Cerebellar nuclear complex (tissue), 1 donor: ENCODE measurements at places on chromosomes 3 and 15.

DNA sequence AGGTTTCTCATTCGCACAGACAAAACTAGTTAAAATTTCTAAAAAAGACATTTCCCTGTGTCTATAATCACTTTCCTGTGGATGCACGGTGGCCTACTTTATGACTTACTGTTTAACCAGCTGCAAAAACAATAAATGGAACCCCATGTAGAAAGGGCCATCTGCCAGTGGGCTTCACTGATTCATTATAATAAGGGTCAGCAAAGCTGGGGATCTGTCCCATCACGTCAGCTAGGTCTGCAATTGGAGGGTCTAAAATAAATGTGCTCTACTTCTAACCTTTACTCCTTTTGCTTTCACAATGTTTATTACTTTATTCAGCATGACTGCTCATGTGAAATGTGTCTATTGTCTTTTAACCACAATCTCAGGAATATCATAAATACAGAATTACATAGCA is 43.1 kb upstream of the NMD3 start:
- no peak for DNase-seq

DNA sequence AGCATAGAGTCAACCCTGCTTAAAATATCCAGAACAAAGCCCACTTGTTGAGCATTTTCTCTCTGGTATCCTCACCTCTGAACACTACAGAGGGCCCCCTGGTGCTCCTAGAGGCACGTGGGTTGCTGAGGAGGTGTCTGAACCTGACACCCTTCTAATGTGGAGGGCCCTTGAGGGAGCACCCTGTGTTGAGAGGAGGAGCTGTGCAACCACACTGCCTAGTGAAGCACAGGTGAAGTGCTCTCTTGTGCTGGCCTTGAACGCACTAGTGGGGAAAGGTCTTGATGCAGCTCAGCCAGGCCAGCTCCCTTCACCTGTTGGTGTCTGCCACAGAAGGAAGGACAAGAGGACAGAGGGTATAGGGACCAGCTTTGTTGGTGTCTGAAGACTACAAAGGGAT is 51.9 kb downstream of the CCK start:
- DNase-seq, result no peak

GRCh38 chr3:190042558-190042957 is 78.1 kb downstream of the P3H2 start:
- no peak for DNase-seq

GRCh38 chr3:124765197-124765840 is 35.1 kb downstream of the UMPS start:
- no peak for DNase-seq

DNA sequence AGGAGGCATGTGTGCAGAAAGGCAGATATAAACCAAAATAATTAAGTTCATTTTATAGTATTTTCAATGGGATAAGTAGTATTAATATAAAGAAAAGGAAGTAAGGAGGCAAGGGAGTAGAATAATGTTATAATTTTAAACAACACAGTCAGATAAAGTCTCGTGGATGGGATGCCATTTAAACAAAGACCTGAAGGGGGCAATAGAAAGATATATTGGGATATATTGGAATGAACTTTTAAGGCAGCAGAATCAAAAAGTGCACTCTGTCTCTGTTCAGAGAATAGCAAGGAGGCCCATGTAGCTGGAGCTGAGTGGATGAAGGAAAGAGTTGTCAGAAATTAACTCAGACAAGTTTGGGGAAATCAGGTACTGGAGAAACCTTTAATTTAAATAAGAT is 158.7 kb downstream of the CGGBP1 start:
- no peak for DNase-seq

DNA sequence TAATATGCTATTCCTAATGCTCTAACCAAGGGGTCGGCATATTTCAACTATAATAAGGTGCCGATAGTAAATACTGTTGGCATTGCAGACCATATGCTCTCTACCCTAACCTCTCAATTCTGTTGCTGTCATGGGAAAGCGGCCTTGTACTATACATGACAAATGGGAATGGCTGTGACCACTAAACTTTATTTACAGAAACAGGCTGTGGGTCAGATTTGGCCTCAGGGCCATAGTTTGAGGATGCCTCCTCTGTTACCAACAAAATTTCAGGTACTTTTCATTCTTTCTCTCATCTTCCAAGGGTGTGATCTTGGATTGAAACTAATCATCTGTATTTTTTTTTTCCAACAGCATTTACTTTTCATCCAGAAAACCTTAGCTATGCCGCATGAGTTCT is 242.0 kb downstream of the MAGI1 start:
- DNase-seq, result no peak

GRCh38 chr15:72907733-72908132 is 124.2 kb upstream of the ADPGK start:
- no peak for DNase-seq

GRCh38 chr3:27209617-27210264 is 159.4 kb downstream of the NEK10 start:
- no peak for DNase-seq

DNA sequence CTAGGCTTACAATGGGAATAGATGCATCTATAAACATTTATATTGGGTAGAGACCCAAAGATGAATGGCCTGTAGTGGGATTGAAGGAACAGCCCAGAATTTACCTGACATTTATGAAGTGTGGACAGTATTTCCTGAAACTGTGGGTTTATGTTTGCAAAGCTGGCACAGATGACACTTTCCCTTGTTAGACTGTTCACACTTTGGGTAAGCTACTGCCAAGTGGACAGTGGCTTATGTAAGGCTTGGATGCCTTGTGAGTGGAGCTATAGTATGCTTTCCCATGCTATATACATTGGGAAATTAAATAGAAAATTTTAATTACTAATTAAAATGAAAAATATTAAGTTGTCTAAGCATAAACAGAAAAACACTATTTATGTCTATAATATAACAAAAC is 48.5 kb downstream of the STARD9 start:
- no peak for DNase-seq

GRCh38 chr15:59830873-59831272 is 141.8 kb upstream of the BNIP2 start:
- DNase-seq, result no peak

- DNase-seq, result no peak
These were observed 185.6 kb downstream of the PLCL2 start for GRCh38 chr3:17070161-17070959.

GRCh38 chr3:186075489-186075888 is 33.4 kb downstream of the ETV5 start:
- no peak for DNase-seq

- no peak for DNase-seq
These were observed 33.3 kb downstream of the COL6A5 start for GRCh38 chr3:130378677-130379191.

DNA sequence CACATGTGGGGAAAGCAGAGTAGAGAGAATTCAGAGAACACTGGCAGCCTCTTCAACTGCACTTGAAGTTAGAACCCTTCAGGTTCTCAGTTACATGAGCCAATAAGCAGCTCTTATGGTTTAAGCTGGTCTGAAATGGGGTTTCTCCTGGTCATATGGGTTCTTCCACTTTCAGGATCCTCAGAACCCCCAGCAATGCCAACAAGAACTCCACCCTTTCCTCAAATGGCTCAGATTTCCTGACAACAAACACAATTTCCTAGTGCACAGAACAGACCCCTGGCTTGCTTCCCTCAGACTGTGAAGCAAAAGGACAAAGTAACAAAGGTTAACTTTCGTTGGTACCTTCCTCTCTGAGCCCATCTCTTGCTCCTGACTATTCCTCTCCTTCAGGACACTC is 23.9 kb upstream of the FRMD4B start:
- no peak for DNase-seq

GRCh38 chr15:79967298-79968182 is 3.5 kb downstream of the BCL2A1 start:
- no peak for DNase-seq

GRCh38 chr3:161567577-161568361 is 71.2 kb downstream of the OTOL1 start:
- DNase-seq, result no peak

DNA sequence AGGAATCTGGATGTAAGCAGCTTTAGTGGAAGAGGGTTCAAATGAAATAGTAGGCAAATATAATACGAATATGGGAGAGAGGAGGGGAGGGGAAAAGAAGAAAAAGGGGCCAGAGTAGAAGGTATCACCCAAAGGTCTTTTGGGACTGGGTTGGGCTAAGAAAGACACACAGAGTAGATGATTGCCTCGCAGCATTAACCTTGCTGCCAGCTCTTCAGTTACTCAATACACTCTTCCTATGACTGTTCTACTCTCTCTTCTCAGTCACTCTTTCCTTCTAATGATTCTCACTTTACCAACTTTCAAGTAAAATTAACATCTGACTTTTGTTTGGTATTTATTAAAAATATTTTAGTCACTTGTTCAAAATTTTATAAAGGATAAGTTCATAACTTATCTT is 52.8 kb downstream of the CLASP2 start:
- no peak for DNase-seq

GRCh38 chr3:157117875-157118654 is 41.9 kb downstream of the CCNL1 start:
- DNase-seq, result no peak

- DNase-seq, result no peak
These were observed at the start of gene PARP15 for GRCh38 chr3:122577409-122578031. TSS of gene PARP15 (plus strand) at chr3:122577650. CDS start at chr3:122577668, 18 bp downstream.

- no peak for DNase-seq
These were observed 3.9 kb upstream of the CXCR6 start for GRCh38 chr3:45939341-45939771.

GRCh38 chr3:130725746-130726145 is 20.9 kb downstream of the PIK3R4 start:
- DNase-seq, result no peak

DNA sequence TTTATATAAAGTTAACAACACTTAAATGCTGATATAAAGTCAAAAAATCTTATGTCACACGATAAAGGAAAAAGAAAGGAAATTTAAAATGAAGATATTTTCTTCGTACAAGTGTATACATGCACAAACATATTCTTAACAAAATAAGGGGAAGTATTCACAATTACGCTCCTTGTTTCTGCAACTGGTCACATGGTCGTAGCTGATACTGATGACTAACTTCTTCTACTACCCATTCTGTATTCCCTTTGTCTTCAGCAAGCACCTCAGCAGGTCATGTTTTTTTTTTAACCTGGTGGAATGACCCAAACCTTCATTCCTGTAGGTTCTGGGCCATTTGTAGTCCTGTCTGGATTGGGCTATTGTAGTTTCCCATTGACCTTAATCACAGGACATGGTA is 30.0 kb upstream of the CMTM8 start:
- DNase-seq, result no peak

DNA sequence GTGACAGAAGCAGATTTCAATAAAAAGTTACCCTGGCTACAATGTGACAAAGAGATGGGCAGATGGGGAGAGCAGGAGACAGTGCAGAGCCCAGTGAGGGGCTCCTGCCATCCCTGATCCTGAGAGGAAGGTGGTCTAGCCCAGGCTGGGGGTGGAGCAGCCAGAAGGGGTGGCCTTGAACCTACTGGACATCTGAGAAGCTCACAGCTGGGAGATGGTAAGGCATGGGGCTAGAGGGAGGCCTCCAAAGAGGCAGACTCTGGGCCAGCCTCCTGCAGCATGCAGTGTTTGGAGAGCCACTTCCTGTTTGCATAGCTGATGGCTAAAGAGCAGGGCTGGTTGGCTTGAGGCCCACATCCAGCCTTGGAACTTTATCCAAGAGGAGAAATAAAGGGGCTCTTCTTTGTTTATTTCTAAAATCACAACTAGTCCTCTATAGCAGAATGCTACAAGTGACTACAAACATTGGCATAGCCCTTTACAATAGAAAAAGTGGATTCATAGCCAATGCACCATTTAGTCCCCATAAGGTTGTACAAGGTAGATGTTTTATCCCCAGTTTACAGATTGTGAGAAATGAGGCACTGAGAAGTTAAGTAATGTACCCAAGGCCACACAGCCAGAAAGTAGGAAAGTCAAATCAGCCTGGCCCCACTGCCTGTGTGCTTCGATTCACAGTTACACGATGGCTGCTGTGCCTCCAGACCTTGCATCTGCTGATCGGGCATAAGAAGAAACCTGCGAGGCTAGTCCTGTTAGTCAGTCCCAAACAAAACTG is 4.6 kb downstream of the EFCC1 start:
- DNase-seq, result no peak

DNA sequence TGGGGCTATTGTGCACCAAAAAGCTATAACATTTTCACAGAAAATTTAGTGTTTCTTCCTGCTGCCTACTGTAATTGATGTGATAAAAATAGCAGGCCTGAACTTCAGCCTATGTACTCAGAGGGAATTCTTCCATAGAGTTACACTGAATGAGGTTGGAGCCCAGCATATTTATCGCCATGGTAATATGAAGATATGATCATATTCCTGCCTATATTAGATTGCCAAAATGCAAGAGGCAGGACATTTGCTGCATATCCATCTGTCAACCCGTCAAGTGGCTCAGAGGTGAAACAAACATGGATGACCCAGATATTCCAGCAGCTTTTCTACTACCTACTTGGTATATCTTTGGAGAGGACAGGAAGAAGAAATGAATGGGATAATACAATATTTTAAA is 1150.6 kb downstream of the TBL1XR1 start:
- DNase-seq, result no peak

DNA sequence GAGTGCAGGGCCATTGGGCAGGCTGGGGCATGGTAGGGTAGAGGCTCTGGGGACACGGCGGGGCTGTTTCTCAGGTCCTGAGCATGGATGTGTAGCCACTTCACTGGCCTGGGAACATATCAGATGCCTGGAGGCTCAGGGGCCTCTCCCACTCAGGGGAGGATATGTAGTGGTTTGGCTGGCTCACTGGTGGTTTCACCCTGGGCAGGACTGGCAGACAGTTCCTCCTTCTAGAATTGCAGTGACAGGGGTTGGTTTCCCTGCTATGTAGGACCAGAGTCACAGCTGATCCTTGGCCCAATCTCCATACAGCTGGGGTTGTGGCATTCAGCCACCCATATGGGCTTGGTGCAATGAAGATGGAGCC is 4.8 kb upstream of the ARHGAP31 start:
- no peak for DNase-seq

- no peak for DNase-seq
These were observed 45.1 kb downstream of the NOX5 start for GRCh38 chr15:69059557-69059943.

DNA sequence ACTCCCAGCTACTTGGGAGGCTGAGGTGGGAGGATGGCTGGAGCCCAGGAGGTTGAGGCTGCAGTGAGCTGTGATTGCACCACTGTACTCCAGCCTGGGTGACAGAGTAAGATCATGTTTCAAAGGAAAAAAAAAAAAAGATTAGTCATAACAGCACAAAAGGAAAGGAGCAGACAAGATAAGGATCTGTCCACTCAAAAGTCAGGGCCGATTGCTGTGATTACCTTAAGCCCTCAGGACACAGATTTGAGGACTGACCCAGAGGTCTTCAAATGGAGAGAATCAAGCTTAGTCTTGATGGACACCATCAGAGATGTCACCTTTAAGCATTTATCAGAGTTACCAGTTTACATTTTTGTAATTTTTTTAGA is 23.9 kb upstream of the HEG1 start:
- no peak for DNase-seq

GRCh38 chr3:30544812-30545211 is 61.6 kb upstream of the TGFBR2 start:
- no peak for DNase-seq

DNA sequence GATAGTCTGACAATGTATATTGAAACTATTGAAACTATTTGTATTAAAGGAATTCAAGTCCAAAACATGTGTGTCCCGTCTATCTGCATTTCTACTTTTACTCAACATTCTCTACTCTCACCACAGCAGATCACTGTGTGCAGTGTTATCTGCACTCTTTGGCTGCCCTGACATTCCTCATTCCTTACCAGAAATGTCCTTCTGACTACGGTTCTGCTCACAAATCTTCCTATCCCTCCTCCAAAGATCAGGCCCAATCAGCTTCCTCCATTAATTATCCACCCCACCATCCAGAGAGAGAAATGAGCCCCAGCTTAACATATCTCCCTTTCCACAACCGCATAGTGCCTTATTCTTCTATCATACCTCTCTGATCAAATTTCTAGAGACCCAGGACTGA is 94.7 kb downstream of the TBL1XR1 start:
- no peak for DNase-seq
